Subcutaneous preadipocyte (primary cell): ENCODE measurements at places on chromosomes 11 and 22. TPM values are rescaled to one million over a fixed set of nuclear protein-coding genes. Genes with fewer than 3 reads are reported as not detected.

SLC22A25 gene
- total RNA-seq, result not detected in 2 replicates

KCNE3 gene
- total RNA-seq, result 0.37 TPM in 1 of 2 replicates, not detected in the other

PIH1D2 gene
- total RNA-seq, result 2.2 TPM in 2 replicates

SNX32 gene
- 1.2 and 2.9 TPM in 2 replicates for total RNA-seq

OR5P2 gene
- not detected in 2 replicates for total RNA-seq
